ENCODE measurements at places on chromosomes 2 and 18.

DNA sequence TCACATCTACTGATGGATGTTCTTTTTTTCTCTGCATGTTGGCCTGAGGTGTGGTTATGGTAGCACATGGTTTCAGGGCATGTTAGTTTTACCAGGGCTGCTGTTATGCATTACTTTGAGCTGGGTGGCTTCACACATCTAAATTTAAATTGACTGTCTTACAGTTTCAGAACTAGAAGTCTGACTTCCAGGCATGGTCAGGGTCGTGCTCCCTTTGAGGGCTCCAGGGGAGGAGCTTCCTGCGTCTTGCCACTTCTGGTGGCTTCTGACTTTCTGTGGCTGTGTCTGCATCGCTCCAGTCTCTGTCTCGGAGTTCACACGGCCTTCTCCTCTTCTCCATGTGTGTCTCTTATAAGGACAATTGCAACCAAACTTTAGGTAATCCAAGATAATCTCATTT, 143.9 kb downstream of the GALR1 start:
- no peak for DNase-seq

- DNase-seq: peak; percentile 75
These were observed 19.6 kb upstream of the NDUFV2 start for GRCh38 chr18:9082711-9083510.

GRCh38 chr18:23196119-23197007, 61.1 kb downstream of the CABLES1 start:
- no peak for DNase-seq

DNA sequence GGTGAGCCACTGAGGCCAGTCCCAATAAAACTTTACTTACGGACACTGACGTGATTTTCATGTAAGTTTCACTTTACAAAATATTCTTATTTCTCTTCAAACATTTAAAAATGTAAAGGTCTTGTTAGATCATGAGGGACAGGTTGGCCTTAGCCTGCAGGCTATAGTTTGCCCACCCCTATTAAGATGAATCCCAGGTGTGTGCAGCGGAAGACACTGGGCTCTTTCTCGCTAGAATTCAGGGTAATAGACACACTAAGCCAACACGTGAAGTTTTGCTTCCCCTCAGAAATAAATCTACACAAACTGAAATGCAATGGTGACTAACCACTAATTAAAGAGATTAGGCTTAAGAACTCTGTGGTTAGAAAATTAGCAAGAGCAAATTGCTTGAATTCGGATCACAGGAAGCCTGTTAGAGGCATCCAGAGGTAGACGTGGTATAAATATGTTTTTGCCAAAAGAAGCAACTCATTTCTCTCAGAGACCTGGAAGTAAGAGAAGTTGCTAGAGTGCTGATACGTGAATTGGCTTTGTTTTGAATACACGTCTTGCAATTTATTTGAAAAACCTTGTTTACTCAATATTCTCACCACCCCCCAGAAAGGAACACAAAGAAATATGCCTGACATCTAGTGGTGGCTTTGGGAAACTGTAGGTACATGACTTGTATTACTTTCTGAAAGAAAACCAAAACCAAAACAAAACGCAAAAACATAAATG, 151.6 kb downstream of the DTNB start:
- peak; percentile 61 for DNase-seq

DNA sequence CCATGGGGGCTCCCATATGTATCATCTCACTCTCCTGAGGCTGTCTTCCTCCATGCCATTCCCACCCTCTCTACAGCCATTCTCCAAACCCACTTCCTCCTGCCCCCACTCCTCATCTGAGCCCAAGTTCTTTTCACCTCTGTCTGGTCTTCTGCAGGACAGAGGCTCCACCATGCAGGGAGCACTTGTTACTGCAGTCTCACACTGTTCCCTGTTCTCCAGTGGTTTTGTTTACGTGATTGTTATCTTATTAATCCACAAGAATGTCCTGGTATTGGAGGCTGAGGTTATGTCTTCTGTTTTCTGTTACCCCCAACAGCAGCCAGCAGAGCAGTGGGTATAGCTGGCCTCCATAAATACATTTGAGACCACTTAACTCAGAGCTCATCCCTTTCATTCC, 51.4 kb downstream of the PAX8 start:
- no peak for DNase-seq

DNA sequence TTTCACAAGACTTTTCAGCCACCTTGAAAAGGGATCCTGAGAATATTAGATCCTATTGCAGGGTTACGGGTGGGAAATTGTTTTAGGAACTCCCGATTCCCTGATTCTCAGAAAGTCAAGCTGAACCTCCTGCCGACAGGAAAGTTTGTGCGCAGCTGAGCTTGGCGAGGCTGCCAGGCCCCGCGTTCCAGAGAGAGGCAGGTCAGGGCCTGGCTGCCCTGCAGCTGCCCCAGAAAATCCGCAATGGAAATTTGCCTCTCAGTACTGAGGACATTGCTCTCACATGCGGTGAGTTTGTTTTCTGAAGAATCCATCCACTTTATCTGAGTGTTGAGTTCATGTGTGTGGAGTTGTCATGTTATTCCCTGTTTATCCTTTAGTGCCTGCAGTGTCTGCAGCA, 144.2 kb downstream of the RTP5 start:
- DNase-seq: no peak

GRCh38 chr2:201132518-201132917, 16.6 kb downstream of the CFLAR start:
- no peak for DNase-seq

DNA sequence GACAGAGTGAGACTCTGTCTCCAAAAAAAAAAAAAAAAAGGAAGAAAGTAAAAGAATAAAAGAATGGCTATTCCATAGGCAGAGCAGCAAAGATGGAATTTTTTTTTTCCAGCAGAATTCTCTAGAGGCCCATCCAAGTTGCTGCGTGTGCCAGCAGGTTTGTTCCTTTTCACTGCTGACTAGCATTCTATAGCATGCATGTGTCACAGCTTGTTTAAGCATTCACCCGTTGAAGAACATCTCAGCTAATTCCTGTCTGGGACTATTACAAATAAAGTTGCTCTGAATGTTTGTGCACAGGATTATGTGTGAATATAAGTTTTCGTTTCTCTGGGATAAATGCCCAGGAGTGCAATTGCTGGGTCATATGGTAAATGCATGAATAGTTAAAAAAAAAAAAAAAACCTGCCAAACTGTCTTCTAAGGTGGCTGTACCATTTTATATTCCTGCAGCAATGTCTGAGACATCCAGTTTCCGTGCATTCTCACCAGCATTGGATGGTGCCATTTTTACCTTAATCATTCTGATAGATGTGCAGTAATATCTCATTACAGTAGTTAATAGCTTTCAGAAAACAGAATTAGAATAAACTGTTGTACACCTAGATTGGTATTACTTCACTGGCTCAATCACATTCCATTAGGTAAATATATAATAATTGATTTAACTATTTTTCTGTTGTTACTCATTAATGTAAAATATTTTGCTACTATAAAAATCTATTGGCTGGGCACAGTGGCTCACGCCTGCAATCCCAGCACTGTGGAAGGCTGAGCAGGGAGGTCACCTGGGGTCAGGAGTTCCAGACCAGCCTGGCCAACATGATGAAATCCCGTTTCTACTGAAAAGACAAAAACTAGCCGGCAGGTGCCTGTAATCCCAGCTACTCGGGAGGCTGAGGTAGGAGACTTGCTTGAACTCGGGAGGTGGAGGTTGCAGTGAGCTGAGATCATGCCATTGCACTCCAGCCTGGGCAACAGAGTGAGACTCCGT, 47.5 kb upstream of the ASAP2 start:
- DNase-seq: no peak

DNA sequence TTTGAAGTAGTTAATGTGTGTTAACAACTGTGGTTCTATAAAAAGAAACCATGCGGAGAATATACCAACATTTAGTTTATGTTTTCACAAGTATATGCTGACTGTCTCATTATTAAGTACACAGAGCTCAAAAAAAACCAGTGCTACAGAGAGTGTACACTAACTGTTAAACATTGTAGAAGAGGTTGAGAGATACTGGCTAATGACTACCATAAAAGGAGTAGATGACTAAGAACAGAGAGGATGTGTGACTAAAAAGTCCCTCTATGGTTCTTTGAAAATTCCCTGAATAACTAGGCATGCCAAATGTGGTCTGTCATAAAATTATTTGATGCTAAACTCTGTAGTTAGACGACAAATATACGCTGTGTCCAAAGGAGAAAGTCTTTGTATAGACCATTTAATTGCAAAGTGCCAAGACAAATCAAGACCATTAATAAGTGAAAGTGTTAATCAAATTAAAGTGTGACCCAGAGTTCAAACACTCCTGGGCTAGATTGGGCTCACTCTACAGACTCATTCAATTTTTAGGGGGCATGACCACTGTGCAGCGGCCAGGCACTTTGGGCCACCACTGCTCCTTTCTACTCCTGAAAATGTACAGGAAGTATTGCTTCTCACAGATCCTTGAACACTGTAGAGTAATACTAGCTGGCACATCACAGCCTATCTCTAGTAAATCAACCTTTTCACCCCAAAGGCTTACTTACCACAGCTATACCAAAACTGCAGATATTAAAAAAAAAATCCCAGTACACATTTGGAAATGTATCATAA, 45.1 kb upstream of the SERTAD2 start:
- DNase-seq: no peak

GRCh38 chr2:19675003-19675629, 226.7 kb downstream of the TTC32 start:
- DNase-seq: no peak

DNA sequence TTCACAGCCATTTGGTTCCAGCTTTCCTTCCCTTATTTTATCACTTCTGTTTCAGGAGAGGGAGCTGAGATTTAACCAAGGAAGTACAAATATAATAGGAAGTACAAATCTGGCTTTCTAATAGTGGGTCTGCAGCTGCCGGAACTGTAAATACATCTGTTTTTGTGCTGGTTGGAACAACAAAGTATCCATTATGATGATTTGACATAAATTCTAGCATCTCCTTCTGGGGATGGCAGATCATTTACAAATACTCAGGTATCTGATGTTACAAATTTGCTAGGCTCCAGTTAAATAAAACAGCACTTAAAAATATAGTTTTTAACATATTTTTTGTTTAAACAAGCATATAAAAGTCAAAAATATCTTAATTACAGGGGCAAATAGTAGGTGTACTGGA, 131.3 kb upstream of the SMIM21 start:
- no peak for DNase-seq

DNA sequence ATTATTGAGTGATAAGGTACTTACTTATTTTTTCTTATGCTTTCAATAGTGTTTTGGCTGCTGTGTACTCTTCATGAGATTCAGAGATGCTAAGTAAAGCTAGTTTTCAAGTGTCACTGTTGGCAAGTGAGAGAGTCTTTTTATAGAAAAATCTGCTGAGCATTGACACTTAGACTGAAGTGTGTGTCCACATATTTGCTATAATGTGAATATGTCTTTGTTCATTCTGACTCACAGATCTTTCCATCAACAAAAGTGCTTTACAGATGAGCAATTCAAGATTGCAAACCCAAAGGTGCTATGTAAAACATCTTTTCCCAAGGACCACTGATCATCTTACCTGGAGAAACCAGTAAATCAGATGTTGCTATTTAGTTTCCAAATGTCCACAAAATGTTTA, 410.6 kb upstream of the FIGN start:
- no peak for DNase-seq

GRCh38 chr2:158052761-158053160, 48.9 kb upstream of the UPP2 start:
- DNase-seq: no peak

- no peak for DNase-seq
These were observed 78.5 kb downstream of the PRKCE start for GRCh38 chr2:45729753-45730512.

GRCh38 chr2:24491542-24492420, 727 bp downstream of the NCOA1 start:
- DNase-seq: peak; percentile 65

DNA sequence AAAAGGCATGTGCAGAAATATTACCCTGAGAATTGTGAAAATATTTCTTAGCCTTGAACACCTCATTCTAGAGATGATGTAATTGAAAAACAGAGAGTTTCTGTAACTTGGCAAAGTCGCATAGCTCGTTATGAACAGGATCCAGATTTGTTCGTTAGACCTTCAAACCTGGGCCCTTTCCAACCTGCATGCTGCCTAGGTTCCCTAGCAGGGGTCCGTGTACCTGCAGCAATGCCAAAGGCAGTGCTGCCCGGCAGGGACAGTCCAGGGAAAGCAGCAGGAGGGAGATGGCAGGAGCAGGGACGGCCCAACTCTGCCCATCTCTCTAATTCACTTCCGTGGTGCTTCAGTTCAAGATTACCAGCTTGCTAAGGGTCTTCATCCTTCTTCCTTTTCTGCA, 12.0 kb downstream of the PIEZO2 start:
- no peak for DNase-seq

GRCh38 chr18:42950732-42951131, 164.8 kb downstream of the RIT2 start:
- DNase-seq: no peak

DNA sequence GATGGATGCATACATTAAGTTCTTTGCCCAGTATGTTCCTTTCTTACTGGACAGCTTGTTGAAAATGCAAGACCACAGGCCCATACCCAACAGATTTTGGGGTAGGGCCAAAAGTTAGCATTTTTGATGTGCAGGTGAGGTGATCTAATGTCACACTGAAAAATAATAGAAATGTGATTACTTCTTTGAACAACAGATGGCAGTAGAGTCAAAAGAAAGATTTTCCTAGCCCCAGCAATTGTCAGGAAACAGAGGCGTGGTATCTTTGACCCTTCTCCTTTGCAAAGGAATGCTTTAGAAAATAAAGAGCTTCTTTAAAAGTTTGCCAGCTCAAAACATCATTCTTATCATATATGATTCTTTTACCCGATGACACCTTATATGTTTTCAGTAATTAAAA, 343.6 kb upstream of the SYT4 start:
- DNase-seq: no peak

GRCh38 chr2:28683100-28683706, 68.4 kb upstream of the PPP1CB start:
- no peak for DNase-seq

DNA sequence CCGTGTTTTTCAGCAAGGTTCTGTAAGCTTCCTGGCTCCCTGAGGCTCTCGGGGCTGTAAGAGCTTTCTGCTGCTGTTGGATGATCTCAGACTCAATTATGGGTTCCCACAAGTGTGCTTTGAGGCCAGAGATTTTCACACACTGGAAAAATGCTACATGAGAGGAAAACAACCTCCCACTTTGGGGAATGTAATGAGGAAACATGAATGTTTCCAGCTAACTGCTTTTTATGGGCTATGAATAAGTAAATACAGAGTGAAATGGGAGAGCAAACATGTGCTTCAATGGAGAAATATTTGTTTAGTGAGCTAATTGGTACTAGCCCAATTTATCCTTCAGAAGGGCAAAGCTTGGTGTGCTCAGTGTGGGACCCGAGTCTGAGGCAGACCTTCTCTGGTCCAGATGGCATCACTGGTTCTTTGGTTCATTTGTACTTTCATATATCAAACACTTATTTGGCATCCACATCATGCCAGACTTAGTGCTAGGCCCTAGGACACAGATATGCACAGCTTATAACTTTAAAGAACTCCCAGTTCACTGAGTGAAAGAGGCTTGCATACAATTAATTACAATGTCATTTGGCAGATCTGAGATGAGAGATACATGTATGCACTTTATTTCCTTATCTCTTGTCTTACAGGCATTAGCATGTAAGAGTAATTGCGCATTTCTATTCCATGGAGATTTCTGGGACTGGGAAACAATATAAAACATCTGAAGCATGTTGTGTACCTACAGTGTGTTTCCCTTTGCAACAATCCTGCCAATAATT, 248.8 kb downstream of the RDH14 start:
- DNase-seq: no peak

GRCh38 chr2:29367986-29368658, 252.9 kb downstream of the CLIP4 start:
- DNase-seq: no peak

GRCh38 chr2:3458396-3459184, 60.7 kb downstream of the ADI1 start:
- DNase-seq: no peak
